ENCODE measurements at places on chromosomes 3 and 15.

- no peak for DNase-seq
Observed at GRCh38 chr3:64179860-64180259, 45.4 kb downstream of the PRICKLE2 start.

- peak; percentile 75 for DNase-seq
Observed at GRCh38 chr3:187838016-187838540, 92.8 kb upstream of the BCL6 start.

- no peak for DNase-seq
Observed at GRCh38 chr15:56244811-56245576, 1.3 kb upstream of the RFX7 start.

DNA sequence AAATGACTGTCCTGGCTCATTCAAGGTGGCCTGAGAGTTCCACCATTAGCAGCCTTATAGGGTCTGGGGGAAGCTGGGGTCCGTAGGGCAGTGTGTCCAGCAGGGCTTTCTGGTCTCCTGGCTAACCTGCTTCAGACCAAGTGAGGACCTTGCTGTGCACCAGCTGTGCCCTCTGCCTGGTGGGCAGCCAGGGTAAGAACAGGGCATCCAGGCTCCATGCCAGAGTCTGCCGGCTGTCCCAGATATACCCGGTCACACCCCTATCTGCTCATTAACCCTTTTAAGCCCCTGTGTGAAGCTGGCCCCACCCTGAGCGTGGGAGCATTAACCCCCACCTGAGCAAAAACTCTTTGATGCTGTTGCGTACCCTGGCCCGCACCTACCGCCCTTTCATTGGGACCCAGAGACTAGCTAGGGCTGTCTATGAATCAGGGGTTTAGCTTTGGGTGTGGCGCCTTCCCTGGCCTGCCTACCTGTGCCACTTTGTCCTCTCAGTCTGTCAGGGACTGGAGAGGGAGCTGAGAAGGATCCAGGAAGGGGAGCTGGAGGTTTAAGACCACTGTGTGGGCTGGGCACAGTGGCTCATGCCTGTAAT is 17.6 kb downstream of the SEMA3F start:
- no peak for DNase-seq

DNA sequence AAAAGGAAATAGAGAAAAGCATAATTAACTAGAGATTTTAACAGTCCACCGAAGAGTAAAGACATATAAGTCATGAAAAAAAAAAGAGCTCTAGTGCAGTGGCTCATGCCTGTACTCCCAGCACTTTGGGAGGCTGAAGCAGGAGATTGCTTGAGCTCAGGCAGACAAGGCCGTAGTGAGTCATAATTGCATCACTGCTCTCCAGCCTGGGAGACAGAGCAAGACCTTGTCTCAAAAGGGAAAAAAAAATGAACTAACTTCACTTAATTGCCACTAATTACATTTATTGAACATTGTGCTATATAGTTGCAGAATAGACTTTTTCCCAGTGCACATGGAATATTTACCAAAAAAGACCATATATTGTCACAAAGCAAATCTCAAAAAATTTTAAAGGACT is 221.8 kb downstream of the CBLB start:
- DNase-seq, result peak; percentile 94

DNA sequence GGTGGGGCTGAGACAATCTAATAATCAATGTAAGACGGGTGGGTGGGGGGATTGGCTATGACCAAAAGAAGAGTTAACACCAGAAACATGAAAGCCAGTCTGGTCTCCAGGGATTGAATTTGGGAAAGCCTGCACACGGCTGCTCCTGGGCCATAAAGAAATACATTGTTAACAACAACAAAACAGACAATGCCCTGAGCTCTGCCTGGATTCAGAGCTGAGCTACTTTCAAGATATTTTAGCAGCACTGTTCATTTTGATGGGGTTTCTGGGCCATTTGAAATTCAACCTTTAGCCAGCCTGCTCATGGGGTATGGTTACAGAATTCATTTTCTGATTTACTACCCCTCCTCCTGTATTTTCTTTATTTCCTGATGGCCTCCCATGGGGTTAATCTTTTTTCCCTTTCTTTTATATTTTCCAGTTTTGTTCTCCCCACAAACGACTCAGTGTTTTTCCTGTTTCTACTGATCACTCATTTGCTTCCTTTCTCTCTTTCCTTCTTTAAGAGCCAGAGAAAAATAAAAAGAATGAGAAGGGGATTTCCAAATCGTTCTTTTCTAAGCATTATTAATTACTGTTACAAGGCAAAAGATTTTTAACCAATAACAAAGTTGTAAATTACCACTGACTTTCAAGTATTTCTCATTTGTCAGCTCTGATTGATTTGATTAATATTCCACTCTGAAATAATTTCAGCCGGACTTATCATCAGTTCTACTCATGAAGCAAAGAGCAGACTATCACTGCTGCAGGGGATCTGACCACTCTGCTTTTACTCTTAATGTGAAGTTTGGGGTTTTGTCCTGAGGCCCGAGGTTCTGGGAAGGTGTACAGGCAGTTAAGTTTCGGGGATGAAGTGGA is 19.6 kb downstream of the NR2F2 start:
- no peak for DNase-seq

- DNase-seq, result no peak
Observed at GRCh38 chr3:173933113-173933512, 535.6 kb downstream of the NLGN1 start.

DNA sequence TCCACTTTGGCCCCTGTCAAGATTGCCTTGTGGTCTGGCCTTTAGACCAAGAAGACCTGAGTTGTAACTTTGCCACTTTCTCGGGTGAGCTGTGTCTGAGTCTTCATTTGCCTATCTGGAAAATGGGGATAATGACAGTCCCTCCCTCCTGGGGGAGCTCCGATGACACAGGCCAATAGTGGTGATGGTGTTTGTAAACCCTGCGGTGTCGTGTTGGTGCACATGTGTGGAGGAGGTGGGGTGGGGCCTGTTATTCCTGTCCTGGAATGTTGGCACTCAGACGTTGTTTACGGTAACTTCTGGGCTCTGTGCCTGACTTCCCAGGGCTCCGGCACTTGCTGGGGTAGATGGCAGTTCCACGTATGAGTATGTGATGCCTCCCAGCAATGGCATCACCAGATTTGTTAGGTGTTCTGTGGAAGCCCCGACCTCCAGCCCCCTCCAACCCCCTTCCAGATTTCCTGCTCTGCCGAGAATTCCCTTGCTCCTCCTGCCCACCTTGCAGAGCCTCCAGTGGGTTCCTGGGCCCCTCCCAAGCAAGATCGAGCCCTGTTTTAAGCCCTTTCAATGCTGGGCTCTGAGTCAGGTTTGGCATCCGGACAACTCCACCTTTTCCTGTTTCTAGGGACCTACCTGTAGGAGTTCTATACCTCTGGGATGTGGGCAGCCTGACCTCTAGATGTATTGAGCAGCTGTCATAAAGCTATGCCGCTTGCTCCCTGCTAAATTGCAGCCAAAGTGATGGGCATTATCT is 31.4 kb downstream of the HRH1 start:
- peak; percentile 98 for DNase-seq

- no peak for DNase-seq
Observed at GRCh38 chr15:48862705-48863104, 15.2 kb upstream of the EID1 start.

- DNase-seq, result peak; percentile 11
Observed at GRCh38 chr3:155548195-155548594, 196.7 kb downstream of the PLCH1 start.

- no peak for DNase-seq
Observed at GRCh38 chr3:164741869-164742268, 336.4 kb downstream of the SI start.

- DNase-seq, result no peak
Observed at GRCh38 chr3:5298453-5298852, 110.9 kb downstream of the EDEM1 start.

GRCh38 chr3:60219501-60219900 is 1031.8 kb downstream of the FHIT start:
- no peak for DNase-seq

DNA sequence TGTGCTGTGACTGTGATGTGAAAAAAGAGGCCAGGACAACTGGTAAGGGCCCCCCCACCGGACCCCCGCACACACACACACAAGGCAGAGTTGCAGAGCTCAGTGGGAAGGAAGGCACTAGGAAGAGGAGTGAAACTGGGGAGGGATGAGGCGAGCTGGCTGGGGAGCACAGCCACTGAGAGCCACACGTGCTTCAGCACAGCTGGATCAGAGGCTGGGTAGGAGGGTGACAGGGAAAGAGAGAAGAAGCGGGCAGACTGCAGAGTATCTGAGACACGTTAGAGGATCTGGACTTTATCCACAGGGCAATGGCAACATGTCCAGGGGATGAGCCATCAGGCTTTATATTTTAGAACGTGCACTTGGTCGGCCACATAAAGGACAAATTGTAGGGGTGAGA is 38.0 kb upstream of the TKT start:
- DNase-seq, result no peak

DNA sequence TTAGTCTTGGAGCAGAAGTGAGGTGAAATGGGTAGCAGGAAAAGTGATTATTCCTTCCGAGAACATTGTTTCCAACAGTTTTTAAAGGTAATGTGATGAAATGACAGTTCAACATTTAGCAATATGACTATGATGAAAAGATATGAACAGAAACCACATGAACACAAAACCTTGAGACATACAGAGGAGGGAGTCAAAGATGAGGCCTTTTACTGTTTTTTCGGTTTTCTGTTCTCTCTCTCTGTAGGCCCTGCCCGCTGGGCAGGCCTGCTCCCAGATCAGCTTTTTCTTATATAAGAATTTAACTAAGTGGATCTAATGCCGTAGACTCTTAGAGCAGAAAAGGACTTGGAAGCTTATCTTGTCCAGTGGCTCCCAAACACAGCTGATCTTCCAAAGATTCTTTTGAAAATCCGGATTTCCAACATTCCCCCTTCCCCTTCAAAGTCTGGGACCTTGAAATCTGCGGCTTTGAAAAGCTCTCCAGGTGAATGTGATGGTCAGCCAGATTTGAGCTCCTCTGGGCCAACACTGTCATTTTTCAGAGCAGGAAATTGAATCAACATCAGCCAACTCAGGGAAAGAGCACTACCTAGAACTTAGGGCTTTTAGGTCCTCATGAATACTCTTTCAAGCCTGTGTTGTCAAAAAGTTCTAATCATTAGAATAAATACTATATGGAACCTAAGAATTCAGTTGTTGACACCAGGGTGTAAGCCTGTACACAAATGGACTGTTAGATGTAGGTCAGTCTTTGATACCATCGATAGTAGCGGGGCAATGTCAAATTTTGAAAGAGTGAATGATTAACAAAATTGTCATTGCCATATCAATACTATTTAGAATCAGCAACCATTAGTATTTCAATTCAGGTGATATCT is 372.7 kb downstream of the SHQ1 start:
- DNase-seq, result no peak

DNA sequence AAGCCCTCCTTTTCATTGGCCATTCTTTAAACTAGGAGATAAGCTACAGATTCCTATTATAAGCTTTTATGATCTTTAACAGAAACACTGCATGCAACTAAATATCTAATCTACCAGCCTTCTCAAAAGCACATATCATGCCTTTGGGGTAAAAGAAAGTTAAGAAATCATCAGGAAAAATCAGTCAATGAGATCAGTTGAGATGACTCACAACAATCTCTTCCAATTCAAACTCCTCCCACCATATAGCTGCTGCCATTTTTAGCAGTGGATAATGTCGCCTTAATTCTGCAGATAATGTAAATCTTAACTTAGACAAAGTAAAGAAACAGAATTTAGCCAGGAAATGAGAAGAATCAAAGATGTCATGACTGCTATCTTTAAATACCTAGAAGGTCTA is 135.2 kb upstream of the BCL6 start:
- DNase-seq, result peak; percentile 32

DNA sequence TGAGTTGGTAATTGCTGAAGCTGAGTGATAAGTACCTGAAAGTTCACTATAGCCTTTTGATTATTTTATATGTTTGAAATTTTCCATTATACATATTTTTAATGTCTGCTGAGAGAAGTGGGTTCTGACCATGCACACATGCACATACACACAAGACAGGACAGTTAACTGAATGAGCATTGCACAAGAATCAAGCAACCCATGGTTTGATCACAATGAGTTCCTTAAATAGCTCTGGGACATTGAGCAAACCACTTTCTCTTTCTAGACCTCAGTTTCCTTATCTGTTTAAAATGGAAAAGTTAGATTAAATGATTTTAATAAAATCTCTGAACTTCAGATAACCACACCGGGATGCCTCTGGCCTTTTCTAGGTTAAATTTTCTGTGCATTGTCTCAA is 26.7 kb downstream of the SNTN start:
- no peak for DNase-seq

DNA sequence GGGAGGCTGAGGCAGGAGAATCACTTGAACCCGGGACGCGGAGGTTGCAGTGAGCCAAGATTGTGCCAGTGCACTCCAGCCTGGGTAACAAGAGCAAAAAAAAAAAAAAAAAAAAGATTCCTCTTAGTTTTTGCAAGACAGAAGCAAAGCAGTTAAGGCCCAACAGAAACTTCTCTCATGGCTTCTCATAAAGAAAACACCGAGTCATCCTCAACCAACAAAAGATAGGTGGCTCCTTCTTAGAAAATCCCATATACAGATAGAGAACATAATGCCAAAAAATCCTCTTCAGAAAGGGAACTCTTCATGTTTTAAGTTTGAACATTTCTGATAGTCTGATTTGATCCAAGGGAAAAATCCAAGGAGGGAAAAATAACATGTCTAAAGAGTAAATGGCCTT is 12.5 kb upstream of the SKIL start:
- peak; percentile 42 for DNase-seq

GRCh38 chr15:43212951-43213350 is 7.9 kb downstream of the EPB42 start:
- DNase-seq, result no peak

DNA sequence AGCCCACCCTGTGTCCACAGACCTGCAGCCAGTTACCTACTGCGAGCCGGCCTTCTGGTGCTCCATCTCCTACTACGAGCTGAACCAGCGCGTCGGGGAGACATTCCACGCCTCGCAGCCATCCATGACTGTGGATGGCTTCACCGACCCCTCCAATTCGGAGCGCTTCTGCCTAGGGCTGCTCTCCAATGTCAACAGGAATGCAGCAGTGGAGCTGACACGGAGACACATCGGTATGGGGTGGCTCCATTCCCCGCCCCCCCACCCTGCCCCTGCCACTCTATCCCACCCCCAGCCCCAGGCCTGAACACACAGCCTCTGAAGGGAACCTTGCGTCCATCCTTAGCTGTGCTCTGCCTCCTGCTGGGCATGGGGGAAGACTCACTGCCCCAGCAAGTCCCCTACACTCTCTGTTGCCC is 73.2 kb downstream of the AAGAB start:
- DNase-seq, result no peak

GRCh38 chr15:87557881-87558280 is 698.7 kb downstream of the NTRK3 start:
- DNase-seq, result no peak

- no peak for DNase-seq
Observed at GRCh38 chr3:186352369-186352768, 9.7 kb downstream of the DGKG start.

DNA sequence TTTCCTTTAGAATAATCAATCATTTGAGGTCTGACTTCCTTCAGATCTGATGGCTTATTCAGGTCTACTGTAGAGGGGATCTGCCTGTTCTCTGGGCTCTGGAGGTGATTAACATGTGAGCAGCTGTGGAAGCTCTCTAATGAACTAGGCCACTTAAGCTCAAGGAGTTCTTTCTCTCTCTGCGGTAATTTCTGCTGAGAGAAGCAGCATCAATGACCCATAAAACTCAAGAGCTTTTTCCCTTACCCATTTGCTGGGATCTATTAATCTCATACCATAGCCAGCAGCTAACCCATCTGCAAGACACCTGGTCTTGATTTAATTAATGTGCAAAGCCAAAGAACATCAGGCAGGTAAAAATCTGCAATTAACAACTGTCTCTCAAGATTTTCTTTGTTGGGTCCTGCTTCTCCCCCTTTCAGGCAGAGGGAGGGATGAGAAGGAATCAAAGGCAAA is 73.2 kb upstream of the DLG1 start:
- DNase-seq, result no peak

Measured in EH (cell line).